ENCODE measurements at places on chromosomes 4 and X.

GRCh38 chr4:144409525-144409924 lies 236.4 kb upstream of the HHIP start:
- DNase-seq = no peak

DNA sequence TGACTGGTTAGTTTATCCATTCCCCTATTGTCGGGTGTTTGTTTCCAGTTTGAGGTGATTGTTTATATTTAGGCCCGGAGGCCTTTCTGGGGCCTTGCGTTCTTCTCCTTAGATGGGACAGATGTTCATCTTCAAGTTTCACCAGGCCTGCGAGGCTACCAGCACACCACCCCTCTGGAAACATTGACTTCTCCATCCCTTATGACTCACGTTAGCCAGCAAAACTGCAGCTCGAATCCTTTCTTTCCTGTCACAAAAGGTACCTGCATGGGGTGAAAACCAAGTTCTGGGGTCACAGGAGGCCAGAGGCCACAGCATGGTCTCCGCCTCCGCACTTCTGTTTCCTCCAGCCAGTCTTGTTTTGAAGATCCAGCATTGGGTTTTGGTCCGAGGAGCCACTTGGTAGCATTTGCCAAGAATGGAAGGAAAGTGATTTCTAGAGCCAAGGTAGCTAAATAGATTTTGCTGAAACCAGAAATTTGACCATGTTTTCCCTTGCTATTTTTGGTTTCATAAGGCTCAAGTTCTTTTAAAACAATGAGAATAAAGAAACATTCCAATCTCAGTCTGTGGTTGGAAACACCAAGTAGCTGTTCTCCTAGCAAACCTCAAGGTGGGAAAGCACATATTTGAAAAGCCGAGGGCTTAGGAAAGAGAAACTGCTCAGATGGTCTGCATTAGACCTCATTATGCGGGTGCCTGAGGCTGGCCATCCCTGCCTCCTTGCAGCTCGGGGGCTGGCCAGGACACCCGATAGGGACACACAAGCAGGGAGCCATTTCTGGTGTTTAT lies 5.6 kb downstream of the NYX start:
- DNase-seq = no peak

DNA sequence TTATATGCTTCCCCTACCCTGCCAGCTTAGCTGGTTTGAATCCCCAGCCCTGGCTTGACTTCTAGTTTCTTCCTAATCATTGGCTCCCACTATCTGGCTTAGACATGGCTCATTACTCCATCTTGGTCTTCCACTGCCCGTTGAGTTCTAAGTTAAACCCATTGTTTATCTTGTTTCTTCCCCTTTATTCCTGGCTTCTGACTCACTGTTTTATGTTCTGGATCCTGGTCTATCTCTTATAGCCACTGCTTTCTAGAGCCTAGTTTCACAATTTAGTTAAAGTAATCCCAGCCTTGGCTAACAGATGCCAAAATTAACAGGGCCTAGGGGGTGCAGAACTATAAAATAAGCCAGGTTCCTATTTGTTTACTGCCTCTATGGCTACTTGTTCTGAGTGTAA lies 120.9 kb downstream of the ARHGEF9 start:
- DNase-seq = no peak

GRCh38 chr4:76311896-76312331 lies 5.4 kb downstream of the STBD1 start:
- DNase-seq = no peak

GRCh38 chrX:67545036-67545821 lies 1.4 kb downstream of the AR start:
- DNase-seq = no peak

DNA sequence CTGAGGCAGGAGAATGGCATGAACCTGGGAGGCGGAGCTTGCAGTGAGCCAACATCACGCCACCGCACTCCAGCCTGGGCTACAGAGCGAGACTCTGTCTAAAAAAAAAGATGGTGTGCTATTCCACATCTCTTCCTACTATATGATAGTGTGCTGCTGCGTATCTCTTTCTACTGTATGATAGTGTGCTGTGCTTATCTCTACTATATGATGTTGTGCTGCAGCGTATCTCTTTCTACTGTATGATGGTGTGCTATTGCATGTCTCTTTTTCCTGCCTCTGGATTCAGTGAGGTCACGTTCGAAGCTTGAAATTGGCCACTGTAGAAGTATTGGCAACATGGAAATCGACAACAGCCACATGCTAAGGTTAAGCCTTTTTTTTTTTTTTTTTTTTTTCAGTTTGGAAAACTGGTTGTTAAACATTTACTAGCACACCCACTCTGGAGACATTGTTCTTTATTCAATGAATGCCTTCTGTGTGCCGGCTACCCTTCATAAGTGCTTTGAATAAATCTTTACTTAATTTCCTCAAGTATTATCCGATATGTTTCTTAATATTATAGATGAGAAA lies 31.0 kb downstream of the ARFIP1 start:
- no peak for DNase-seq

DNA sequence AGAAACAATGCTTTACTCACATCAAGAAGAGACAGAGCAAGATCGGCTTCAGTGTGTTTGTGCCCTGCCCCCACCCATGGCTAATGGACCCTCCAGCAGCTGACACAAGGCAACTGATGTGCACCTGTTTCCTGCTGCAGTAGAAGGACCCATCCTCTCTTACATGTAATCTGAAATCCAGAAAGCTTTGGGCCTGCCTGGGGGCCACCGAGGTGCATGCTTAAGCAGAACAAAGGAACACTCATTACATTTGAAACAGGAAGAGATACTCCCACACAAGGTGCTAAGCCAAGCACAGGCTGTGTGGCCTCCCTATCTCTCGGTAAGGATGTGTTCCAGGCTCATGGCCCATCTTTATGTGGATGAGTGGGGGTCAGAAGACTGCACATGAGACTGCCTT lies 338.0 kb downstream of the SPOCK3 start:
- DNase-seq = no peak

- no peak for DNase-seq
Observed at GRCh38 chr4:92455329-92455839, 151.6 kb downstream of the GRID2 start.

- no peak for DNase-seq
Observed at GRCh38 chrX:39551762-39552161, 546.0 kb downstream of the BCOR start.

DNA sequence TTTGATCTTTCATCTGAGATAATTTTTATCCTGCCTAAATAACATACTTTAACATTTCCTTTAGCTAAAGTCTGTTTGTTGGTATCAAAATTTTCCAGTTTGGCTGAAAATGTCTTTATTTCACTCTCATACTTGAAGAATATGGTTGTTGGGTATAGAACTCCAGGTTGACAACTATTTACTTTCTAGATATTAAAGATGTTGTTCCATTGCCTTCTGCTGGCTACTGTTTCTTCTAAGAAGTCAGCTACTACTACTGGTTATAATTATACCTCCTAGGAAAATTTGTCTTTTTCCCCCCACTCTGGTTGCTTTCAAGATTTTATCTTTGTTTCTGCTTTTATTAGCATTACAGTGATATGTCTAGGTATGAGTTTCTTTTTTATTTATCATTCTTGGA lies 75.7 kb downstream of the SH3RF1 start:
- no peak for DNase-seq

- DNase-seq = no peak
Observed at GRCh38 chr4:20520901-20521300, 179.4 kb upstream of the PACRGL start.

GRCh38 chr4:182255441-182256190 lies 12.4 kb downstream of the TENM3 start:
- DNase-seq = no peak

GRCh38 chrX:72105436-72105835 lies 26.3 kb downstream of the RTL5 start:
- no peak for DNase-seq

DNA sequence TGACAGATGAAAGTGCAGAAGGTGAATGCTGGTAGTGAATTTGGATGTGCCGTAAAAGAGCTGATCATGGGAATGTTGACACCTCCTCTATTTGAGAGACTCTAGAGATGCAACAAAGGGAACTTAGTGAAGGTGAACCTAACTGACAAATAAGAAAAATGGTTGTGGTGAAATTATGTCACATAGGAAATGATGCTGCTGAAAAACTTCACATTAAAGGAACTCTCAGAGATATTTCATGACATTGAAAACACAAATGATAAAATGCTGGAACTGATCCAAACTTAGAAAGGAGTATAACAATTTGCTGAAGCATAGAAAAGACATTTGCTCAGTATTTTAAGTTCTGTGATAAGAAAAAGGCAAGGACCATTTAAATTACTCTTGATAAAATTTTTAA lies 31.9 kb downstream of the MGAT4D start:
- DNase-seq = no peak

GRCh38 chrX:67596839-67597790 lies 53.3 kb downstream of the AR start:
- DNase-seq = no peak

DNA sequence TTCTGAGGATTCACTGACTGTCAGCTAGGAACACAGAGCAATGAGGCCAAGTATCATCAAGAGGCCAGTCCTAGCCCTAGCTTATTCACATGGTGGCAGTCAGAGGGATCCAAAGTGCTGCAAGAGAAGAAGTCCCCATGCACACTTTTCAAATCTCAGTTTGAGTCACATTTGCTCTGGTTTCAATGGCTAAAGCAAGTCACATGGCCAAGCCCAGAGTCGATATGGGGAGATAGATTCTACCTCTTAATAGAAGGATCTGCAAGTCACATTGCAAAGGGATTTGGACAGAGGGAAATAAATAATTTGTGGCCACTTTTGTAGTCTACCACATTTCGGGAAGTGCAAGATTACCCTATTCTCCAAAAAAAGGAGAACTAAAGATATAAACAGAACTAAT lies 3.7 kb upstream of the LCORL start:
- peak; percentile 22 for DNase-seq

DNA sequence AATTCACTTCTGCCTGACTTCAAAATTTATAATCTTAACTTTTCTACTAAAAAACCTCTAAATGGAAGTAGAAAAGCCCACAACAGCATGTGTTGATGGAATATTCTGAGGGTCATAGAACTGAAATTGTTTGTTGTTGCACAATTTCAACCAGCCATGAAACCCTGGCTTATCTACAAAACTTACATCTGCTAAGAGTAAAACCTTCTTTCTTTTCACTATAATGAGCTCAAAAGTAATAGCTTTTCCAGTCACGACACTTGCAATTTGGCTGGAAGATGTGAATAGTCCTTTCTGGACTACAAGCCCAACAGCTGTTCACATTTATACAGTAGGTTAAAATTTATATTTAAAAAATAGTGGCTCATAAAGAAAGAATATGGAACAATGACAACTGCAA lies 250.0 kb downstream of the GPAT3 start:
- DNase-seq = no peak

- DNase-seq = no peak
Observed at GRCh38 chr4:139851639-139852038, 186.0 kb downstream of the MGST2 start.

All from Kasumi-1 (cell line).